ENCODE measurements at places on chromosomes 7 and 10.

- H3K27ac ChIP-seq: no peak overlapping the region
- no peak overlapping the region for H3K4me3 ChIP-seq
- no peak for DNase-seq
- peaks cover 18% of the 10 kb centered on the region for H3K4me1 ChIP-seq
Measured at GRCh38 chr7:125254566-125254965, 324.9 kb upstream of the POT1 start.

DNA sequence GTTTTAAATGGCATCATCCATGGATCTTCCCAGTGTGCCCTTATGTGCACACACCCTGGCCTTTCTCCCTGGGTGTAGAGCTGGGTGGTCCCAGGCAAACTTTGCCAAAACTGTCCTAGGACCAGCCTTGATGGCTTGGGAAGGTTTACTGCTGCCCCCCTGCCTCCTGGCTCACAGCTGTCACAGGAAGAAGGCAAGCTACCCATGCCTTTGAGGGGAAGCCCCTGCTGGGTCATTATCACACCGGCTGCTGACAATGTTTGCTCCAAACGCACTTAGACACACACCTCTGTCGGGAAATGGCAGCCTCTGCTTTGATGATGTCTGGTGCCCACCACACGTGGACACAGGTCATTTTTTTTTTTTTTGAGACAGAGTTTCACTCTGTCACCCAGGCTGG lies 25.2 kb upstream of the FIGNL1 start:
- no peaks in the 10 kb centered on the region for H3K4me1 ChIP-seq
- H3K27ac ChIP-seq: no peak overlapping the region
- H3K36me3 ChIP-seq: no peaks in the 10 kb centered on the region
- DNase-seq: no peak
- H3K27me3 ChIP-seq: no peaks in the 10 kb centered on the region

- no peak overlapping the region for H3K27ac ChIP-seq
- H3K4me1 ChIP-seq: peaks cover 4% of the 10 kb centered on the region
- H3K4me3 ChIP-seq: no peak overlapping the region
- DNase-seq: no peak
- H3K27me3 ChIP-seq: no peaks in the 10 kb centered on the region
Measured at GRCh38 chr10:76191336-76191735, 759.9 kb downstream of the LRMDA start.

- DNase-seq: no peak
- no peaks in the 10 kb centered on the region for H3K36me3 ChIP-seq
- H3K27ac ChIP-seq: no peak overlapping the region
- H3K27me3 ChIP-seq: no peaks in the 10 kb centered on the region
- H3K4me1 ChIP-seq: no peaks in the 10 kb centered on the region
Measured at GRCh38 chr7:51031216-51031615, 248.5 kb upstream of the GRB10 start.

- H3K4me1 ChIP-seq: no peaks in the 10 kb centered on the region
- no peak overlapping the region for H3K4me3 ChIP-seq
- no peak overlapping the region for H3K27ac ChIP-seq
- no peaks in the 10 kb centered on the region for H3K27me3 ChIP-seq
- H3K36me3 ChIP-seq: no peaks in the 10 kb centered on the region
Measured at GRCh38 chr7:115023219-115023618, 101.3 kb downstream of the MDFIC start.

DNA sequence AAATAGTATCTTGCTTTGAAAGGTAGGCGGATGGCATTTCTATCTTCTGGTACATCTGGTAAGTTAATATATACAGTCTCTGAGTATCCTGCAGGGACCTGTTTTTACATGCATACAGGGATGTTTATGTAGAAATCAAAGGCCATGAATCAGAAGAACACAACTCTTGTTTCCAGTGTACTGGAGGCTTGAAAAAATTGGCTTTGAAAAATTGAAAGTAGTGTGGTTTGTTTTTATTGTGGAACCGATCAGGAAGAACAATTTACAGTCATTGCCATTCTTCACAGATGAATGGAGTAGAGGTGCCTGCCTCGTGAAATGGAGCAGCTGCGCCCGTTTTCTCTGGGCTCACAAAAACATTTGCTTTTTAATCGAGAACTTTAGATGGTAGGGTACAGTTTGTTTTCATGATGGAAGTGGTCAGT lies 54.0 kb upstream of the RPA3 start:
- peaks cover 21% of the 10 kb centered on the region for H3K4me1 ChIP-seq
- no peaks in the 10 kb centered on the region for H3K36me3 ChIP-seq
- no peaks in the 10 kb centered on the region for H3K27me3 ChIP-seq
- no peak overlapping the region for H3K4me3 ChIP-seq
- H3K27ac ChIP-seq: no peak overlapping the region
- no peak for DNase-seq

- H3K4me1 ChIP-seq: no peaks in the 10 kb centered on the region
- DNase-seq: no peak
- H3K27me3 ChIP-seq: no peaks in the 10 kb centered on the region
Measured at GRCh38 chr7:25109276-25109675, 15.8 kb downstream of the CYCS start.

GRCh38 chr7:77684030-77684429 lies 12.2 kb upstream of the RSBN1L start:
- H3K4me1 ChIP-seq: 0 out of 2 replicates have a peak, but pooled peaks cover 5% of the 10 kb centered on the region
- H3K36me3 ChIP-seq: no peaks in the 10 kb centered on the region
- no peak overlapping the region for H3K4me3 ChIP-seq

- no peak overlapping the region for H3K4me3 ChIP-seq
- no peak overlapping the region for H3K27ac ChIP-seq
- H3K27me3 ChIP-seq: no peaks in the 10 kb centered on the region
- no peaks in the 10 kb centered on the region for H3K4me1 ChIP-seq
- no peaks in the 10 kb centered on the region for H3K36me3 ChIP-seq
- DNase-seq: no peak
Measured at GRCh38 chr10:58517491-58518355, 5.1 kb downstream of the BICC1 start.

DNA sequence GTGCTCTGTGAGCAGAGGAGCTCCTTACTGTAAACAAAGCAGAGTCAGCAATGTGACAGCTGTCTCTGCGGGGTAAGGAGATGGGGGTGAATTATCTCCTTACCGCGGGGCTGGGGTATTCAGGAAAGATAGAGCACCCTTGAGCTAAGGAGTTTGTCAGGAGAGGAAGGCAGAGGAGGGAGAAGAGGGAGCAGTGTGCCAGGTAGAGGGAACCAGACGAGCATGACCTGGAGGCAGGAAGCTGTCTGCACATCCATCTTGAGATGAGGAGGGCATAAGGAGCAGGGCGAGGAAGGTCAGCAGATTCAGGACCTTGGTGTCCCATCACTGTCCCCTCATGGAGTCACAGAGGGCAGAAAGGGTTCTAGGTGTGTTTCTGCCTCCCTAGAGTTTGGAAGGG lies 32.5 kb upstream of the GPR26 start:
- H3K4me1 ChIP-seq: no peaks in the 10 kb centered on the region
- H3K27ac ChIP-seq: no peak overlapping the region
- DNase-seq: no peak

DNA sequence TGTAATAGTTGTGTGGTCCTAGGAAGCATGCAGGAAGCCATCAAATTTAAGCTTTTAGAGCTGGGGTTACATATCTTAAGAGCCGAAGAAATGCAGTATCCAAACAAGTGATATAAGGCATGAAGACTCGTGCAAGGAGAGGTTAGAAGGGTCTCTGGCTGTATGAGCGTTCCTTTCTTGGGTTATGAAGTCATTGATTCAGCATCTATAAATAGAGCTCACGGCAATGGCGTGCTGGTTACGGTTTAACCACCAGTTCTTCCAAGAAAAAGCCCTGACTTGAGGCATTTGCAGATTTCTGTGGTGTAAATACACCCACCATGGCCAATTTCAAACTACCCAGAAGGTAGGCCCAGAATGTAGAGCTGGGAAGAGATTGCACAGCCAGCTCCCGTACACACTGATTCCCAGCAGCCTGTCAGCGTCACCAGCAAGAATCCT lies 72.0 kb upstream of the KAT6B start:
- H3K27me3 ChIP-seq: no peaks in the 10 kb centered on the region
- H3K4me1 ChIP-seq: no peaks in the 10 kb centered on the region

DNA sequence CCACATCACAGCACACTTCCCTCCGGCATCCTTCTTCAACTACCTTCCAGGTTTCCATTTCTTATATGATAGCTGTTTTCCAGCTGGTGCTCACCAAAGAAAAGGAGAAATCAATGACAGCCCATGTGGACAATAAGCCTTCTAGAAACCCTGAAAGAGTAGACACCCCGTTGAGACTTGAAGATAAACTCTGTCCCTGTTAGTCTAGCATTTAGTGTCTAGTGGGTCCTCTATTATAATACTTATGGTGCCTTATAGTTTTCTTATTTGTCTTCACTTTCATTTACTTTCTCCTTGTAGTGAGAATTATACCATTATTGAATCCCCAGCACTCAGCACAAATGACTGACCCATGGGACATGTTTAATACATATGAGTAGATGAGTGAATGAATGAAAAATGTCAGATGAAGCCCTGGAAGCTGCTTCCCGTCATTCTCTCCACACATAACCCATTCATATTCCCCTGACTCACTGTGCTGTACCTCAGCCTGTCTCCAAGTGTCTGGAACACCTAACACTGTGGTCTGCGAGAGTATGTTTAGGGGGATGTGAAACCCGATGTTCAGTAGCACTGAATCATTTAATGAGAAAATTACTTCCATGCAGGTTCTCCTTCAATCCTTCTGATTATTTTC lies 377.6 kb downstream of the GPR158 start:
- no peaks in the 10 kb centered on the region for H3K4me1 ChIP-seq
- H3K27me3 ChIP-seq: no peaks in the 10 kb centered on the region
- no peaks in the 10 kb centered on the region for H3K36me3 ChIP-seq
- no peak overlapping the region for H3K27ac ChIP-seq

DNA sequence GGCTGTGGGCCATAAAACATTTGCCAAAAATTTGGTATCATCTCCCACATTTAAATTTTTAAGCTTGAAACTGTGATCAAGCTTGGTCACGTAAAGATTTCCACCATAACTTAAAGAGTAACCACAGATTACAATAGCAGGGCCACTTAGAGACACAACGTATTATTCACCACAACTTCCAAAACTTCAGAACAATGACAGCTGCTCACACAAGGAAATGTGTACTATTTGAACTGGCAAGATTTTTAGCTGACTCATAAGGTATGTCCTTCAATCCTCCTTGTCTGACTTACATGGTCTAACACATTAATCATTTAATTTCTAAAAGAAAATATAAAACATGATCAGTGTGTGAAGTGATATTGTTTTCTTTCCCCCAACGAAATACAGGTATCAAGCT lies 234.5 kb downstream of the PARD3 start:
- no peaks in the 10 kb centered on the region for H3K36me3 ChIP-seq
- H3K27me3 ChIP-seq: no peaks in the 10 kb centered on the region
- no peak for DNase-seq

DNA sequence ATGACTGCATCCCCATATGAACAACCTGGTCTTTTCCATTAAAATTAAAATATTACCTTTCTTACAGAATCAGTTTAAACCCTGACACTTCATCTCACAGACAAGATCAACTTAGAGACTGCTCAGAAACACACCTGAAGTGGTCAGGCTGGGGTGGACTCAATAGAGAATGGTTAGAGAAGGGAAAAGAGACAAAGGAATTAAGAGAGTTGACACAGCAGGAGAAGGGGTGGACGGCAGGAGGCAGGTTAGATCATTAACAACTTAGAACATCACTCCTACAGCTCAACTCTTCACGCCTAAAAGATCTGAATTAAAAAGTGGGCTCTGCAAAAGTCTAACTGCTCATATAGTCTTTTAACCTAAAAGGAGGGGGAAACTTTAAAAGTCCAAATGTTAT lies 157.7 kb upstream of the COL1A2 start:
- no peaks in the 10 kb centered on the region for H3K27me3 ChIP-seq
- H3K4me3 ChIP-seq: no peak overlapping the region
- no peak for DNase-seq
- H3K4me1 ChIP-seq: no peaks in the 10 kb centered on the region
- H3K36me3 ChIP-seq: no peaks in the 10 kb centered on the region
- H3K27ac ChIP-seq: no peak overlapping the region

GRCh38 chr7:134029743-134030142 lies 97.4 kb upstream of the LRGUK start:
- no peak overlapping the region for H3K27ac ChIP-seq
- peaks cover 27% of the 10 kb centered on the region for H3K4me1 ChIP-seq
- H3K27me3 ChIP-seq: no peaks in the 10 kb centered on the region
- no peak for DNase-seq

Data from MM.1S (cell line).